B cell (primary cell): ENCODE measurements at places on chromosomes 7 and 10.

DNA sequence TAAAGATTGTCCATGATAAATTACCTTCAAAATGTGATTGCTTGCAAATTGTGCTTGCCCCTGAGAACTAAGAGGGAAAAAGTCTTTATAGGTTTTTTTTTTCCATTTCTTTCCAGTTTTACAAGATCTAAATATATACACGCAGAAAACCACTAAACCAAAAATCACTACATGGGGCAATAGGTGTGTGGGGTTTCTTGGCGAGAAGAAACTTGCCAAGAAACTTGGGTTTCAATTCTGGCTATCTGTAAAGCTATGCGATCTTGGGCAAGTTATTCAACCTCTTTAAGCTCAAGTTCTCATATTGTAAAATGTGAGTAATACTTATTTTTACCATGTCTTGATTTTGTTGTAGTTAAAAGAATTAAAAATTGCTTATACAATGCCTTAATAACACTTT is 17.0 kb downstream of the CUBN start:
- DNase-seq, result no peak

- peak; percentile 22 for DNase-seq
Measured at GRCh38 chr7:51430480-51431086, 114.0 kb upstream of the COBL start.

DNA sequence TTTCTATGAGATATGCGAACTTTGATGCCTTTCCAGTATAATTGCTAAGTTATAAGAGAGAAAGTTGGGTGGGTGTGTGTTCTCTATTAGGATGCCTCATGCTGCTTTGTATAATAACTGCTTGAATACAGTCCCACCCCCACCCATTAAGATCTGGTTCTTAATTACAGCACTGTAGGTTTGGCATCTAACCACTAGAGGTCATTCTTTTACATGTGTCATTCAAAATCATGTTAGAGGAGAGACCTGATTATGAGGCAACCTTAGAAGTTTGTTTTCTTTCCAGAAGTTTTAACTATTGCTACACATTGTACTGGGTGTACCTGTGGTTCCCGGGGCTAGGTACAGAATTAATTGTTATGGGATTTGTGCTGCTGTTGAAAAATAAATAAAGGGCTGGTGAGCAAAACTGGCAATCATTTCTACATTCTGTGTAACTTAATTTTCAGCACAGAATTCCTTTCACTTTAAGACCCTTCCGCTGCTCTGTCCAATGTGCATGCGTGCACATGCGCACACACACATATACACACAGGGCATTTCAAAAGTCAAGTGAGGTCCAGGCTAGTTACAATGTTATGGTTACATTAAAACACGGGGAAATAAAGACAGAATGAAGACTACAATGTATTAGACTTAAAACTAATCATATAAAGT is 1156.3 kb downstream of the SORCS3 start:
- DNase-seq, result peak; percentile 2

DNA sequence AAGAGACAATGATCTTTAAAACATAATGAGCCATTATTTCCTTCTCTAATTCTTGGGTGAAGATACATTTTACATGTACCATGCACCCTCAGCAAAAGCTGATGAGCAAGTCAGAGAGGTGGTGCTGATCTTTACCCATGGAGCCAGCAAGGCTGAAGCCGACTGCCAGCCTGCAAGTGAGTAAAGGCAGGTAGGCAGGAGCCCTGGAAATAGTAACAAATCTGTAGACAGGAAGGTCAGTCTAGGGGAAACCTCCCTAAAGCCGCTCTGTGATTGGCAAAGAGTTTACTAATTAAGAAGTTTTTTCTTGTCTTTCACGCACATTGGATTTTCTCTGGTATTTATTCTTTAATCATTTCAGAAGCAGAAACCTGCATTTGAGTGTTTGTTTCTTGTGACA is 67.9 kb downstream of the PRKCQ start:
- no peak for DNase-seq

DNA sequence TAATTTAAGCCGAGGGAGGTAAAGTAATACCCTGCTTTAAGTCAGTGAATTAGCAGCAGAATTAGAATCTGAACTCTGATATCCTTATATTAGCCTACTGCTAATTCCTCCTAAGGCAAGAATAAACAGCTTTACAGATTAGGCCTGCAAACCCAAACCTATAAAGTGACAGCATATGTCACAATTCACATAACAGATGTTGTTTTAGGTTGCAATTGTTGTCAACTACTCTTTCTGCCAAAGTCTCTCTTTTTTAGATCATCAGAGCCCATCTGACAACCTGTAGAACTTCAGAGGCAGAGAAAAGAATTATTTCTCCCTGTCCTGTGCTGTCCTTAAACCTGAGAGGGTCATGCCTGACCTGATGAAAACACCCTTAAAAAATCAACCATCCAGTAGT is 167.2 kb downstream of the PRKG1 start:
- no peak for DNase-seq

GRCh38 chr10:37934791-37935190 is 41.7 kb downstream of the ZNF25 start:
- no peak for DNase-seq

DNA sequence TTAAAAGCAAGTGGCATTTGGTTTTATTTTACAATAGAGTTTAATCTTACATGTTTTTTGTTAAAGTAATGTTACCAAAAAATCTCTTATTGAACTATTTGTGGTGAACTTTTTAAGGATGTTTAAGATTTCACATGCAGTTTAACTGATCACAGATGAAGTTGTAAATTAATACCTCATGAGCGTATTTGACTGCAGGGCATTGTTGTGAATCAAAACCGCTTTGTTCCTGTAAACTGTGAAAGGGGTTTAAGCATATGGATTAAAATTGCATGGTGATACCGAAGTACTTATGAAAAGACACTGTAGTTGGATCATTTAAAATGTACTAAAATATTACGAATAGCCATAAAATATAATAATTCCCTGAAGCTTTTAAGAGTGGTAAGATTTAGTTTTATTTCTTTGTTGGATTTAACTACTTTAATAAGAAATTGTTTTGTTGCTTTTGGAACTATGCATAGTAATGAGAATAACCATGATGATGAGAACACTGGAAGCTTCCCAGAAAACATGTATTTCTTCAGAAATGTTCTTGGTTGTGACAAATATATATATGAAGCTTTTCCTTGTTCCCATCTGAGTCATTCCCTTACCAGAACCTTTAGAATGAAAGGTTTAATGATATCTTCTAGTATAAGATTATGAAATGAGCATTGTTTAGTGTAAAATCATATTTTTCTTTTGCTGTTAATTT is 131.3 kb downstream of the ADK start:
- DNase-seq, result no peak

DNA sequence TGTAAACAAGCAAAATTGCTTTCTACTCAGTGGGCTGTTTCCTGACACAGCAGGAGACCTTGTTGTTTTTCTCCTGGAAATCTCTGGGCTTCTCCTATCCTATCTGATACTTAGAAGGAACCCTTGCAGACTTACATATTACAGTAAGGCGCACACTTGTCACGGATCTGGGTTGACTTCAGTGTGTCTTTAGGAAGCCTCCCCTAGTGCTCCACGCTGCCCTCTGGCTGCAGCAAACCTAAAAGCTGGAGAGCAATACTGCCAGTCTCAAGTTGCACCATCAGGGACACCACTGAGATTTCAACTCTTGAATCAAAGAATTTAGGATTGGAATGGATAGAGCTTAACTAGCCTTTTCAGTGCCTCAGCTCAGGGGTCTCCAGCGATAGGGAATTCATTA is 495.3 kb downstream of the LRMDA start:
- no peak for DNase-seq

DNA sequence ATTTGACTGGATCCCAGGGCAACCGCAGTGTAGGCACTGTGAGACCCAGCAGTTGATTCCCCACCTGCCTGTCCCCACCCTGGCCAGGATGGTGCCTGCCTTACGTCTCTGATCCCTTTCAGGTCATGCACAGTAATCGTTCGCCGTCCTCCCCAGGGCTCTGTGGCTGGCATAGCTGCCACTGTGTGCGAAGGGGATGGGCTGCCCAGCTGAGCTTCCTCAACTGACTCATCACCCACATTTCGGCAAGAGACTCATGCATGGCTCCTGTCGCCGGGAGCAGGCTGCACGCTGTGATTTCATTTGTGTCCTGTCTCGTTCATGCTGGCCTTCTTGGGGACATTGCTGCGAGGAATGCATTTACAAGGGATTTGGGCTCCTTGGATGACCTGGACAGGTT is 252.4 kb downstream of the KLF6 start:
- no peak for DNase-seq

DNA sequence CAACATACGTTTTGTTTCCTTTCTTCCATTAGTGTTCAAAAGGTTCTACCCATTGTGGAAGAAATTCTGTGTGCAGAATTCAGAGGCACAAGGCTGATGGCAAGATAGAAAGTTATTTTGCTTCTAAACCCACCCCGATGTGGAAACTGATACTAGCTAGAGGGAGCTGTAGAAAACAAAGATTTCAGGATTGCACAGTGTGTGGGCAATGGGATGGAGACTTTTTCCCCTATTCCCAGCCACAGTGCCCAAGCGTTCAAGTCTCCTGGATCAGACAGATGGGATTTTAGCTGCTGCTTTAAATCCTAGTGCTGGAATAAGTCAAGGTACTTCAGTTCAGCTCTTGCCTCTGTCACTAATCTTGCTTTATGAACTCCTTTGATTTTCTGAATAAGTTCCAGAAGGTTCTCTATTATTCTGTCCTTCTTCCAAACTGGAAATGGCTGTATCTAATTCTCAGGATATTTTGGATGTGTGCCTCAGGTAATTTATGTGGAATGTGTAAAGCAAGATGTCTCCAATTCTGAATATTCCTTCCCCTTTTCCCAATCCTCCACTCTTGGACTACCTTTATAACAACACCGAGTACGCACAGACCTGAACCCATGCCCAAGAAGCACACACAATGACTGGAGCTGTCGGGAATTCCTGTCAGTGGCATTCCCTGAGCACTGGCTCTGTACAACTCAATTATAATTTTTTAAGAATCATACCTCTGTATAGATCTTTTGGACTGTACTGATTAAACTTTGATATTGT is 473.0 kb downstream of the PLXDC2 start:
- no peak for DNase-seq

- no peak for DNase-seq
Measured at GRCh38 chr7:50914460-50914859, 131.8 kb upstream of the GRB10 start.

DNA sequence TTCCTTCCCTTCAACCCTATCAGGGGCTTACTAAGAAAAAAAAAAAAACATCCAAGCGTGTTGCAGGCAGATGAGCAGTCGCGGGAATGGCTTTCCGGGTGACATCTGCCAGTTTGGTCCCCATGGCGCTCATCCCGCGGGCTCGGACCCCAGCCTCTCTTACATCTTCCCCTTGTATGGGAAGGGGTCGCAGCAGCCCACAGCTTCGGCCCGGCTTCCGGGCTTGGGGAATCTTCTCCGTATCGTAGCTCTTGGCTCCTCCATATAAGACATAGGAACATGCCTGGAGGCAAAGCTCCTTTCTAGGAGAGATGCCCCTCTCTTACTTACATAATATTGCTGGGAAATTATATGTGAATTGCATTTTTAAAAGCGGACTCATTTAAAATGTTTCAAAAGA is 99.5 kb downstream of the CUX1 start:
- DNase-seq, result no peak

GRCh38 chr10:46285300-46285699 is 1.5 kb upstream of the ANTXRL start:
- peak; percentile 24 for DNase-seq

GRCh38 chr10:122286867-122287266 is 15.8 kb downstream of the BTBD16 start:
- DNase-seq, result no peak

DNA sequence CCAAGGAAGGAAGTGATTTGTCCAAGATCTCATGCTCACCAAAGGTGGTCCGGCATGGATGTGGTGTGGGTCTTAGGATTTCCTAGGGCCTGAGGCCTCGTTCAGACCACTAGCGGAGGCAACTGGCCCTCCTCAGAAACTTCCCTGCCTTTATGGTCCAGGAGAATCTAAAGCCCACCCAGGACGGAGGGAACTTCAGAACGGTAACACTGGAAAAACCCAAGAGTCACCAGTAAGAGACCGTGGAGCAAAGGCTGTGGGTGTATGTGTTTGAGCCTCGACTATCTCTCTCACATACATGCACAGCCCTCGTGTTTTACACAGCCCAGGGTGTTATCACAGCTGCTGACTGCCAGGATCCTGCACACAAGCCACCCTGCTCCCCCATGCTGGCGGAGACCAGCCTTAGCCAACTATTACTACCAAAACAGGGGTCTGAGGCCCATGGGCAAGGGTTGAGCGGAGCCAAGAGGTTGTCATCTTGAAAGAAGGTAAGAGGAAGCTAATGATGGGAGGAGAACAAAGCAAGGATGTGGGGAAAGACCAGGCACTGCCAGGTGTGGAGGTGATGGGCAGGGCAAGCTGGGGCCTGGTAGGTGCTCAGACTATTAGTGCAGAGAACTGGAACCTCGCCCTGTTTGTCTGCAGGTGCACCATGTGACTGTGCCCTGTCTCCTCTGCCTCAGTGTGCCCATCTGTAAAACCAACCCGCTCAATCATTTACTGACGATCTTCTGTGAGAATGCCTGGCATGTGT is 170.2 kb upstream of the ZMIZ1 start:
- DNase-seq, result no peak

DNA sequence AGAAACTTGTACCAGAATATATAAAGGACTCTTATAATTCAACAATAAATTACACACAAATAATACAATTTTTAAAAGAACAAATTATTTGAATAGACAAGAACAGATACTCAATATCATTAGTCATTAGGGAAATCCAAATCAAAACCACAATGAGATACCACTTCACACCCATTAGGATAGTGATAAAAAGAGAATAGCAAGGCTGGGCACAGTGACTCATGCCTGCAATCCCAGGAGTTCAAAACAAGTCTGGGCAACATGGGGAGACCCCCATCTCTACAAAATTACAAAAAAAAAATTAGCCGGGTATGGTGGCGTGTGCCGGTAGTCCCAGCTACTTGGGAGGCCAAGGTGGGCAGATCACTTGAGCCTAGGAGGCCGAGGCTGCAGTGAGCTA is 52.2 kb upstream of the KCNIP2 start:
- no peak for DNase-seq

GRCh38 chr7:107689553-107689952 is 28.9 kb downstream of the SLC26A4 start:
- no peak for DNase-seq

DNA sequence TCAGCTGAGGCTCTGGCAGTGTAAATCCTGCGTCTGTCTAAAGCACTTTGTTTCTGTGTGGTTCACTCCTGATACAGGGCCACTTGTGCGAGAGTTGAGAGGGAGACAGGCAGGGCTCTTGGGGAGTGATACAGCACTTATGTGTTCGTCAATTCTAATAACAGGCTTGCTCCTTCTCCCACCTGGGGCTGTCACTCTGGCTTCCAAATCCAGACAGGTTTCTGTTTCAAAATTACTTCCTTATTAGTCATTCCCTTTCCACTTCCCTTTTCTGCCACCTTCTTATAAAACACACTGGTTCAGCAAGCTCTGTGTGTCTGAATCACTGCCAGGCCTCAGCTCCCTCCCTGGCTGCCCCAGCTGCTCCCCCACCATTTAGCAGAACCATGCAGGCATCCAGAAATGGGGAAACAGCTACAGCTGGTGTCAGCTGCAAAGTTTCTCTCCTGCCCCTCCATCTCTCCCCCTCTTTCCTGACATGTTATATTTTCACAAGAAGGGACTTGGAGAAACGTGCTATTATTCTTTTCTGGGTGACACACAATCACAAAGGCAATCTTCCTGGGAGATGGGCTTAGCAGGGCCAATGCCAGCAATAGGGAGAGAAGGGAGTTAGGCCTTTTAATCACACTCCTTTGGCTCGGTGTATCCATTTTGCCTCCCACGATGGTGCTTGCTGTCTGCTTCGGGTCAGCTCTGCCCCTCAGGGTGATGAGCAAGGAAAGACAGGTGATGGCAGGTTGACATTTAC is 58.4 kb upstream of the ZNRF2 start:
- peak; percentile 78 for DNase-seq

- DNase-seq, result peak; percentile 80
Measured at GRCh38 chr7:135169964-135170273, 588 bp downstream of the CYREN start.
